Stimulated activated CD4-positive, alpha-beta T cell treated with anti-CD3 and anti-CD28 coated beads, Interleukin-1b, Interleukin-23, amount 100 ng/mL, for 1 hour (primary cell): ENCODE measurements at places on chromosomes 6 and 20.

- no peak for DNase-seq
These were observed 160.8 kb upstream of the BMP2 start for GRCh38 chr20:6606651-6607050.

- DNase-seq = no peak
These were observed 80.6 kb downstream of the BMP2 start for GRCh38 chr20:6848041-6848440.

DNA sequence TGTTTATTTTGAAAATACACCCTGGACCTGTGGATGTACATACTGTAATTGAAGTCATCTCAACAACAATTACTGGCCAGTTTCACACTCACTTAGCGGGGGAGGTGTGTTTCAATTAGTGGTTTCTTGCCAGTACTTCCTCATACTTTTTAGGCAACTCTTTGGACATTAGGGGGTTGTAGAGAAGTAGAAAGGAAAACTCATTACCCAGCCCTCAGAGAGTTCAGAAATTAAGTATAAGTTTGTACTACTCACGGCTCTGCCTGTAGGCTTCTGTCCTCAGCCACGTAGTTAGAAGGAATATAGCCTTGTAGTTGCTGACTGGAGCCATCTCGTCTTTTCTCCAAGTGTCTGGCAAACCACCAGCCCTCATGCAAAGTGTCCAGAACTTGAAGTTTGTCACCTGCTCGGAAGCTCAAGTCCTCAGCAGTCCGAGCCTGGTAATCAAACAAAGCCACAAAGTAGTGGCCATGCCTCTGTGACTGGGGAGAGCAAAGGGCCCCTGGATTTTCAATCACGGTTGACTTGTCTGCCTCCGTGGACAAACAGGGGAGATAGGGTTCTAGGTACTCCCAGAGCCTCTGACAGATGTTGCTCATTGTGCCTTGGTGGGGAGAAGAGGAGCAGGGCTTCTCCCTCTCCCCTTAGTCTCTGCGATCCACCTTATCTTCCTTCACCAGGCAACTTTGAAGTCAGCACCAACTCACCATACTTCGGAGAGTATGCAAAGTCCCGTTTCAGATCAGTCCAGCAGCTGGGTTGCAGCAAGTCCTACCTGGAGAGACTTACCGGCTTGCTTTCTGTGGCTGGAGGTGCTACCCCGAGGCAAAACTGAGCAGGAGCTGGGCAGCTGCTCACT lies 749 bp downstream of the FRK start:
- no peak for DNase-seq

- no peak for DNase-seq
These were observed 37.9 kb upstream of the CCDC167 start for GRCh38 chr6:37537548-37537947.

GRCh38 chr6:11942185-11942864 lies 69.8 kb upstream of the HIVEP1 start:
- no peak for DNase-seq
